Anterior cingulate cortex (tissue), 58 donors: ENCODE measurements at places on chromosomes 3 and 15.

GRCh38 chr3:176403531-176403930, 793.8 kb downstream of the TBL1XR1 start:
- DNase-seq: no peak

DNA sequence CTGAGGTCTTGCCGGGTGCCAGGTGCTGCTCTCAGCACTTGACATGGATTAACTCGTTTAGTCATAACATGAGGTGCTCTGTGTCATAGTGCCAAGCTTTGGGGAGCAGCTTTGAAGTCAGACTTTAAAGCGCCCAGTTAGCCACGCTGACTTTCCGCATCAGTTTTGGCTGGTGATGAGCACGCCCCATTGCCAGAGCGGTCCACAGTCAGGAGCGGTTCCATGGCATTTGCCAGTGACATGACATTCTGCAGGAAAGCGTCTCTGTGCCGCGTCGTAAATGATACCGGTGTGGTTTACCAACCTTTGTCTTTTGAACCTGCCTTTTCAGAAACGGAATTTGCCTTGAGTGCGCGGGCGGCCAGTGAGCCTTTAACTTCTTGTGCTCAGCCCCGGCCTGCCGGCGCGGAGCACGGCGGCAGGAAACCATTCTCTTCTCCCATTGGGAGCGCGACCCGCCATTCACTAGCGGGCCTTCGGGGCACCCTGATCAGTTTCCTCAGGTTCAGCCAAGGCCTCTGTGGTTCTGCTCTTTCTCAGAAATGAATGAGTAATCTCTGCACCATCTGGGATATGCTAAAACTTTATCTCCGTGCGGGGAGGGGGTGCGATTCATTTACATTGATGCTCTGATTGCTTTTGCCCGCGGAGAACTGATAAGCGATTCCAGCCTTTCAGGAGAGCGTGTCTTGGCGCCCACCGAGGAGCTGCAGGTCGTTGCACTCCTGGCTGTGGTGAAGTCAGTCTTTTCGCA, 1.7 kb upstream of the SLC2A2 start:
- DNase-seq: no peak

GRCh38 chr15:81410318-81410753, 36.3 kb upstream of the TMC3 start:
- DNase-seq: no peak

GRCh38 chr3:71636482-71636881, 53.0 kb upstream of the FOXP1 start:
- no peak for DNase-seq

DNA sequence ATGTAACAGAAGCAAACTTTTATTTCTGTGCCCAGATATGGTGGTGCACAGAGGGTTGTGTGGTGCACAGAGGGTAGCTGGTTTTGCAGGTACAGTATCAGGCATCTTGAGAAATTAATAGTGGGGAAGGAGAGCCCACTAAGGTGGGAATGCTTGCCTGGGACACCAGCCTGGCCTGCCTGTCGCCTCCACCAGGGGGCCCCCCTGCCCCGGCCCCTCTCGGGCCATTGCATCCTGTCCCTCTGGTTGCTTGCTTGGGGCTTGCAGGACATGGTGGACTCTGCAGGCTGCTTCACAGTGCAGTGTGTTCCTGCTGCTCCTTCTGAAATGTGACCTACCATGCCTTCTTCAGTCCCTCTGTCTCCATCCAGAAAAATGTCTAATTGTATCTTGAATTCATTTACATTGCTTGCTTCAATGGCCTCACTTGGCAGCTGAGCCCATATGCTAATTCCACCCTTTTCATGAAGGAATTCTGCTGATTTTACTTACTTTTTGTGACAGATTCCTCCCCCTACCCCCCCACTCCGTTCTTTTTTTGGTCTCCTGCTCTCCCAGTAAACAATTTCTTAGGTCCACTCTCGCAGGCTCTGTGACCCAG, 73.6 kb downstream of the EEFSEC start:
- no peak for DNase-seq

DNA sequence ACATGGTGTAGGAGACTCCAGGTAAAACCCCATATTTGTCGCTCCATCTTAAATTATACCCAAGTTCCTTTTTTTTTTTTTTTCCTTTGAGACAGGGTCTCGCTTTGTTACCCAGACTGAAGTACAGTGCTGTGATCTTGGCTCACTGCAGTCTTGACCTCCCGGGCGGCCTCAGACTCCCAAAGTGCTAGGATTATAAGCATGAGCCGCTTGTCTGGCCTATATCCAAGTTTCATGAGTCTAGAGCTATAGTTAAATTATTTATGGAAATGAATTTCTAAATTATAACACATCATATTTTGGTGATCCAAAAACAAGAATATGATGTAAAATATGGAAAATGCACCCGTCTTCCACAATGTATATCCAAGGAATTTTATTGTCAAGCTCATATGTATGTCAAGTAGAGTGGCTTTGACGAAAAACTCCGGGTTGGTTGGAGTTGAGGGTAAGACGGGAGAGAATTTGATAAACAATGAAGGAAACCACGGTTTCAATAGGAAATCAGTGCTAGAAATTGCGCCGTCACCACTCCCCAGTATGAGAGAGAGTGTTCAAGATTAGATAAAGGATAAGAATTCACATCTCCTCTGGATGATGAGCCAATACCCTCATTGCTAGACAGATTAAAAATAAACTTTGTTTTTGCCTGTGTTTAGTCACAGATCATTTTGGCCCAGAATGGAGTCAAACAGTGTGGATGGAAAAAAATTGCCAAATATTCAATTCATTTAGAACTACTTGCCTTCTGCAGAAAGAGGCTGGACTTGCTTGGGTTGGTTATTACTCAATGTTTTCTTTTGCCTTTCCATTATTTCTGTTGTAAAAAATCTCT, 209.2 kb upstream of the NR2F2 start:
- no peak for DNase-seq

DNA sequence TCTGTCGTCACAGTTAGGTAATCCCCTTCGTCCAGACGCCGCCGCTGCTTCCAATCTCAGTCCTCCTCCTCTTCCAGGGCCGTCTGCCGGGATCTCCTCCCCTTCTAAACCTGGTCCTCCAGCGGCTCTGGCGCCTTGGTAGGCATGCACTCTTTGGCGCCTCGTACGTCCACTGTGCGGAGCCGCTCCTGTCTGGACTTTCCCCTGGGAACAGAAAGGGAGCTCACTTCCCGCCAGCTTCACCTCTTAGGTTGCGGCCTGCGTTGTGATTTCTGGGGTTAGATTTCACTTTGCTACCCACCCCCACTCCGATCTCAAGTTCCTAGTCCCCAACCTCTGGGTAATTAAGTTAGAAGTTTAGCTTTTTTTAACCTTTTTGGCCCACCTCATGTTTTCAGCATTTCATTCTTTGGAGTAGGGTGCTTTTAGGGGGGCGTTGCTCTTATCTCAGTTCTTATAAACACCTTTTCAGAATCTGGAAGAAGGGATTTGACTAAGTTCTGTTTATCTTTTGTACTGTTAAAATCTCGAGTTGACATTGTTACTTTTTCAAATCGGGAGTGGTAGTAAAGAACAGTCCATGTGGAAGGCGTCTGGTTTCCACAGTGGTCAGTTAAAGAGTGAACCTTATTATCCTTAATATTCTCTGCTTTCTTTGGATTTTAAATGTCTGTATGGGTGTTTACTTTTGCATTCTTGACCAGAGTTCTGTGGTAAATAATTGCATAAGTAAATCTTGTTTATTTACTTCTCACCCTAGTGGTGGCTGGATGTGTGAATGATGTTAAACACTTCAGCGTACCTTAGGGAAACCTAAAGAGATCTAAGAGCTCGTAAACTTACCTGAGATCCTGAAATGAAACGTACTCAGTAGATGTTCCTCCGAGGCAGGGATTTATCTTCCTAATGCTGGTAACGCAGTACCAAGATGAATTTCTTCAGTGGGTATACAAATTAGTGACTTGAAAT, 611 bp downstream of the CTDSPL2 start:
- no peak for DNase-seq

GRCh38 chr15:41692049-41692448, 31.8 kb downstream of the MGA start:
- no peak for DNase-seq

- DNase-seq: no peak
Observed at GRCh38 chr15:53454843-53455721, 304.4 kb downstream of the WDR72 start.

DNA sequence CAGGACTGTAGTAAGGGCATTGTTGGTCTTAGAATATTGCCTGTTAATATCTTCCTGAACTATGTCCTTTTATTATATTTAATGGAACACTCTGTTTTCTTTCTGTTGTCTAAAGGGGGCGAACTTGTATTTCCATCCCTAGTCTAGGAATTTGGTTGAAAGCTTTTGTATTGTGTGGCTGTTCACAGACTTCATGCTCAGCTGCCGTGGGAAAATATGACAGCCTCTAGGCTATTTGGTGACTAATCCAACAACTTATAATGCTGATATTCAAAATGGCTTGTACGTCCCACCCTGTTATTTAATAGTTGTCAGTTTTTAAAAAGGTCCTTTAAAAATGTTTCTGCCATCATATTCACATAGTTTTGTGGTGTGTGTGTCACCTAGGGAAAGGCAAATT, 202.6 kb downstream of the KLHL25 start:
- no peak for DNase-seq

GRCh38 chr15:77440378-77440999, 19.8 kb downstream of the HMG20A start:
- DNase-seq: no peak

GRCh38 chr15:81326466-81327212, 2.7 kb upstream of the STARD5 start:
- no peak for DNase-seq

DNA sequence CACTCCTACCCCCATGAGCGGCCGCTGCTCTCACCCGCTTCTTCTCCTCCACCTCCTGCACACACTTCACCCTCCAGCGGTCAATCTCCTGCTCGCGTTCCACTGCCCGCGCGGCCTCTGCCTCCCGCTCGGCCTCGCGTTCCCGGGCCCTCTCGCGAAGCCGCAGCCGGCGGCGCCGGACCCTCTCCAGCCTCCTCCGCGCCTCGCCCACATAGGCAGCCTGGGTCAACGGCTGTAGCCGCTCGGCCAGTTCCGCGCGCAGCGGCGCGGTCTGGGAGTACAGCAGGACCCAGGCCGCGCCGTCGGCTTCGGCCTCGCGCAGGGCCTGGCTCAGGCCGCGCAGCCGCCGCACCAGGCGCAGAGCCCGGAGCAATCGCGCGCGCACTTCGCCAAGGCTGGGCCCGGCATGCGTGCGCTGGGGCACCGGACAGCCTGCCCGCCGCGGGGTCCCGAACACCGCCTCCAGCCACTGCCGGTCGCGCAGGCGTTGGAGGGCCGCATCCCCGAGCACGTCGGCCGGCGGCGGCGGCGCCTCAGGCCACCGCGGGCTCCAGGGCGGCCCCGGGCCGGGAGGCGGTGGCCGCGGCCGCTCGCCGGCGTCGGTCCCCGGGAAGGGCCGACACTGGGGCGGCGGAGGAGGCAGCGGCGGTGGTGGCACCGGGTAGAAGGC, 595 bp downstream of the PDCD7 start:
- DNase-seq: peak; percentile 1

DNA sequence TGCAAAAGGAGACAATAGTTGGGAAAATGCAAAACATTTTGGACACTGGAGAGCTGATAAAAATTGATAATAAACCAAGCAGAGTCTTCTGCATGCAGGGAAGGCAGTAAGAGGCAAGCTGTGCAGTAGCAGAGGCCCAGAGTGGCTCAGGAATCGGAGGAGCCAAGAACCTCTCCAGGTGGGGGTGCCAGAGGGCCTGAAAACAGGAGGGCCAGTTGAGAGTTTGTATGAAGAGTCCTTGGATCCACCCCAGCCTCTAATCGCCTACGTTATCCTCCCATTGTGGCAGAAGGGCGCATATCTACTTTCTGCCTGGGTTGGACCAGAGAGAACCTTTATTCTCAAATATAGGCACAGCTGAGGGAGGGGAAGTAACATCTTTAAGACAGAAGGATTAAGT, 48.9 kb upstream of the RBP1 start:
- no peak for DNase-seq
